Activated T-cell treated with anti-CD3 and anti-CD28 coated beads for 4 hours (primary cell): ENCODE measurements at places on chromosomes 7 and 10.

GRCh38 chr7:35380739-35381224 is 126.9 kb upstream of the TBX20 start:
- DNase-seq, result no peak

GRCh38 chr7:2444476-2444875 is 31.7 kb downstream of the GRIFIN start:
- DNase-seq, result no peak

DNA sequence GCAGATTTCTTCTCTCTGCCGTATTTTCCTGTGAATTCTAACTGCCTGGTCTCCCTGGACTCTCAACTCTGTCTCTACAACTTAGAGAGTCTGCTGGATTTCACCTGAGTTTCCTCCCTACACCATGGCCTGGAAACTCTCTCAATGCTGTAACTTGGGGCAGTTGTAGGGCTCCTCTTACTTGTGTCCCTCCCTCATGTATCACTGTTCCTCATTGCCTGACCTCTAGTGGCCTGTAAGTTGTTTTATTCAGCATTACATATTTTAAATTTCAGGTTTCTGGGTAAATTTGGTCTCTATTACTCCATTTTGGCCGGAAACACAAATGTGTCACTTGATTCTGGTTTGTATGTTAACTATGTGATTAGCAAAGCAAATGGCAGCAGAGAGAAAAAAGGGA is 70.9 kb downstream of the DYNC1I1 start:
- no peak for DNase-seq

- no peak for DNase-seq
Measured at GRCh38 chr7:99137411-99138180, 6.3 kb downstream of the SMURF1 start.

DNA sequence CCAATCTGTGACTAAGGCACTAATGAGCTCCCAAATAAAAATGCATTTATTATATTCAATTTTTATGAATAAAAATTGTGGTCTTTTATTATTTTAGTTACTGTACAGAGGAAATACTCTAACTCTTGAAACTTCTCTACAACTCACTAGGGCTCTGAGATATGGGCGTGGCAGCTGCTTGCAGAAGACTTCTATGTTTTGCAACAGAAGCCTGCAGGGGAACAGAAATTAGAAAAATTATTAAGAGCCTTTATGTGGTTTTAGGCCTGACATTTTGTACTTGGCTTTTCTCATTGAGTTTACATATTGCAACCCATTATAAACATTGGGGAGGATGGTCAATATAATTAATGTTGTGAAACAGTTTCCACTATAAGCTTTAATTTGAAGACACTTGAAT is 581.4 kb downstream of the TNS3 start:
- no peak for DNase-seq

DNA sequence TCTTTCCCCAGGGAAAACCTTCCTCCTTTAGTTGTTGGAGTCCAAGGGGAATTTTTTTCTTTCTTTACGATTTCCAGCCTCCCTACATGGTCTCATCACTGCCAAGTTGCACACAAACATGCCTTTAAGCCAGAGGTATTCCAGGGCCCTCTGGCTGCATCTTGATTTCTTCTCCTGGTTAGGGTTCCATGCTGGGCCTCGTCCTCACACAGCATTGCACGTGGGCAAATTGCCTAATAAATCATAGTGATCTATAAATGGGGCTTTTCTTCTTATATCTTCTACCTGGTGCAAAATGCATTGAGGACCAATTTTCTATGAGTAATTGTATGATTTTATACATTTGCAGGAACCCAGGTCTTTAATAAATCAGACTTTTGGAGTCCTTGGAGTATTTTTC is 284.2 kb downstream of the C7orf25 start:
- DNase-seq, result no peak

- no peak for DNase-seq
Measured at GRCh38 chr7:70093205-70093904, 495.1 kb downstream of the AUTS2 start.

GRCh38 chr7:154680894-154681659 is 321.8 kb downstream of the PAXIP1 start:
- DNase-seq, result no peak

DNA sequence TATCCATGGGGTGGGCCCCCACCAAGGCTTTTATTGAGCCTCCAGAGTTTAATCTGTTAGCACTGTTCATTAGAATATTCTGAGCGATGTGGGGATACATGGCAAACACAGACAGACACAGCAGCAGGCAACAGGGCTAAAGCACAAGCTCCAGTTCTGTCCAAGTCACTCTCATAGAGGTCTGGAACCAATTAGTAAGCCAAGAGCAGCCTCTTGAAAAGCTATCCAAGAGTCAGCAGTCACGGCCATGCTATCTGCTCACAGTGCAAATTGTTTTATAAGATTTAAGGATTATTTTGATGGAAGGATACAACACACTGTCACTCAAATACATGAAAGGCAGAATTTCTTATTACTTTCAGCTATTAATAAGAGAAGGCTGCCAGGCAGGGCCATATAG is 86.4 kb upstream of the DGKB start:
- no peak for DNase-seq

- no peak for DNase-seq
Measured at GRCh38 chr7:80039251-80039884, 95.3 kb upstream of the GNAI1 start.

DNA sequence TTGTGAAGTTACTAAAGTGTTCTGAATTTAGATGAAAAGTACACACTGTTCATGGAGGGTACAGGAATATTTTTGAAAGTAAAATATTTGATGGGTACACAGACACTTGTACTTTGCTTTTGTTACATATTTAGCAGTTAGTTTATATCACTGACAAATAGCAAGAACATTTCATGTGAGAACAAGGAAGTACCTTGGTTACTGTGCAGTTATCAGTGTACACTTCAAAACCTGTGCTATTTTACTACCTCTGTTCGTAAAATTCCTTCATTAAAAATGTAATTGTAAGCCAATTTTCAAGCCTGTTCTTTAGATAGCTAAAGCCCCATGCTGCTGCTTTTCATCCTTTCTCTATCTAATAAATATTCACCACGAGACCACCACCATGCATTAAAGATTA is 39.8 kb upstream of the WASL start:
- DNase-seq, result no peak

DNA sequence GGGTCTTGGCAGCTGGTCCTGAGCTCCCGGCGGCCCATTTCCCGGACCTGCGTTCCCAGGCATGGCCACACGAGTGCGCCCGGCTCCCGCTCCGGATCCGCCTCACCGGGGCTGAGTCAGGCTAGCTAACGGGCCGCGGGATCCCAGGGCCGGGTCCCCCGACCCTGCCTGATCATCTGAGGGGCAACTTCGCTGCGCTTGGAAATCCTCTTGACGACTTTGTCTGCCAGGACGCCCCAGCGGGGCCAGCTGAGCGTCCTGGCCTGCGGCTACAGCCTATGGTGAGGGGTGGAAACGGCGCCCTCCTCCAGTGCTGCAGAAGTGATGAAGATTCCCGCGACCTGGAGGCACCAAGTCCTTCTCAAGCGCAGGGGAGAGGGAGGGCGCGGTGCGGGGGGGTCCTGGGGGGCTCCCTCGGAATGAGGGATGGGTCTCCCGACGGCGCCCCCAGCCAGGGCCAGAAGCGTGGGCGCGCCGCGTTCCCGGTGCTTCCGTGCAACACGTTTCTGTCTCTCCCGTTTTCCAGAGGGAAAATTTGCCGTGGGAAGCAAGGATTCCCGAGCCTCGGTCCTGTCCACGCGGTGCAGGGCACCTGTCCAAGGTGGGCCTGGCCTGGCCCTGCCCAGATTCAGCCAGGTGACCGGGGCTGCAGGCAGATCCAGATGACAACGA is 212.4 kb downstream of the CCSER2 start:
- DNase-seq, result peak; percentile 53

DNA sequence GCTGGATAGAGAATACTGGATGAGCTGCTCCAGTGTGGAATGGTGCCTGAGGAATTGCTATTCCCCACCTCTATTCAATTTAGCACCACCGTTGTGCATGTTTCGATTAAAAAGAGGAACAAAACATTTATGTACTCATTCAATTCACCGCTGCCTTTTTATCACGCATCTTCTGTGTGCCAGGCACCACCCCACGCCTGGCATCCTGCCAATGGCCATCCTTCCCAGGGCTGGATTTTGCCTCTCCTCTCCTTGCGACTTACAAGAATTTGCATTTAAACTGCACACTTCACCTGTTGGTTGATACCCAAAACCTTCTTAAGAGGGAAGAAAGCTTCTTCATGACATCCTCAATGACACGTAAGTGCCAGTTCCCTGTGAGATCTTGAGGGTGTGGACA is 110.2 kb upstream of the DPP6 start:
- no peak for DNase-seq

GRCh38 chr10:34762156-34762555 is 52.9 kb downstream of the PARD3 start:
- no peak for DNase-seq

DNA sequence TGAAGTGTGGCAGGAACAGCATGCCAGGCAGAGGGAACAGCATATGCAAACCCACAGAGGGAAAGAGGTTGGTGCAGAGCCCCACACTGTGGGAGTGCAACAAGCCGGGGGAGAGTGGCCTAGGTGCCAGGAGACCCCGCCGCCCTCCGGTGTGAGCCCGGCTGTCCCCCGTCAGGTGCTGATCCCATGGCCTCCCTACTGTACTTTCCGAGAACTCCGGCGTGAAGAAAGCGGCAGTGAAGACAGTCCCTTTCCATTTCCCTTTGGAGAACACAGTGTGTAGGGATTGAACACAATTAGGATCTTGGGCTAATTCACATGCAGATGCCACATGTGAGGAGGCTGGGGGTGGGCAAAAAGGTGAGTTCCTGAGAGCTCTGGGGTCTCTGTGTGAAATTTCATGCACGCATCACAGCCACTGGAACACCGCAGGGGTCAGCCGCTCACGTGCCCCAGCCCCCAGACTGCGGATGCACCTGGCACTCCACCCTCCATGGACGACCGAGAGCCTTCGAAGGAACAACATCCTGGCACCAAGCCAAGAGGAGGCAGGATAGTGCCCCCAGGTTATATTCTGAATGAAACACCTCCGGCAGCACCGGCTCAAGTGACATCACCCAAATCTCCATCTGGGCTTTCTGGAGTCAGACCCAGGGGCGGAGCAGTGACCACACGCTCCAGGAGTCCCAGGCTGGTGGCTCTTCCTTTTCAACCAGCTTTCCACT is 82.1 kb upstream of the PPP2R2D start:
- no peak for DNase-seq

DNA sequence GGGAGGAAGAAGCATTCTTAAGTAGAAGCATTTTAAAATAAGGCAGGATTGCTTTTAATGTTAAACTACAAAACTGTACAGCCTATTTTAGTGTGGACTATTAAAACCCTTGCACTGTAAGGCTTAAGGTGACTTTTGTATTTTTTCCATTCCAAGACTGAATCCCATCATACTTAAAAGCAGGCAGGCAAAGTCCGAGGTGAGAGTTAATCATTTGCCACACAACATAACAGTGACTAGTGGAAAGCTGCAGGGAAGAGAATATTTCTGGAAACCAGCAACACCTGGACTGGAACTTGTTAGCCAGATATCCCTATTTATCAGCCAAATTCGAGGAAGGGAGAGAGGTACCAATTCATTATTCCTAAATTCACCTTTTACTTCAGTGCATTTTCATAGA is 3.5 kb downstream of the PRR15 start:
- DNase-seq, result no peak

- DNase-seq, result no peak
Measured at GRCh38 chr7:141418066-141418465, 133.1 kb upstream of the AGK start.

GRCh38 chr10:30940256-30940655 is 91.4 kb downstream of the ZNF438 start:
- DNase-seq, result no peak

DNA sequence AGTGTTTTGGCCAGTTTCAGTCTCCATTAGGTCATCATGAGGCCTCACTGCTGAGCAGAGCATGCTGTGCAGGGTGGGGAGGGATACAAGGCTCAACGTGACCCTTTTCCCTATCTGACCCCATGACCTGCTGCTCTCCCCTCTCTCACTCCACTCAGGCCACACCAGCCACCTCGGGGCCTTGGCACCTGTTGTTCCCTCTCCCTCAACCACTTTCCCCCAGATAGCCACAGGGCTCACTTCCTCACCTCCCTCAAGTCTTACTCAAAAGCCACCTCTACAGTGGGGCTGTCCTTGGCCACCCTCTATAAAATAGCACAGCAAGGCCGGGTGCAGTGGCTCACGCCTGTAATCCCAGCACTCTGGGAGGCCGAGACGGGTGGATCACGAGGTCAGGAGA is 13.9 kb downstream of the SH3PXD2A start:
- DNase-seq, result no peak

DNA sequence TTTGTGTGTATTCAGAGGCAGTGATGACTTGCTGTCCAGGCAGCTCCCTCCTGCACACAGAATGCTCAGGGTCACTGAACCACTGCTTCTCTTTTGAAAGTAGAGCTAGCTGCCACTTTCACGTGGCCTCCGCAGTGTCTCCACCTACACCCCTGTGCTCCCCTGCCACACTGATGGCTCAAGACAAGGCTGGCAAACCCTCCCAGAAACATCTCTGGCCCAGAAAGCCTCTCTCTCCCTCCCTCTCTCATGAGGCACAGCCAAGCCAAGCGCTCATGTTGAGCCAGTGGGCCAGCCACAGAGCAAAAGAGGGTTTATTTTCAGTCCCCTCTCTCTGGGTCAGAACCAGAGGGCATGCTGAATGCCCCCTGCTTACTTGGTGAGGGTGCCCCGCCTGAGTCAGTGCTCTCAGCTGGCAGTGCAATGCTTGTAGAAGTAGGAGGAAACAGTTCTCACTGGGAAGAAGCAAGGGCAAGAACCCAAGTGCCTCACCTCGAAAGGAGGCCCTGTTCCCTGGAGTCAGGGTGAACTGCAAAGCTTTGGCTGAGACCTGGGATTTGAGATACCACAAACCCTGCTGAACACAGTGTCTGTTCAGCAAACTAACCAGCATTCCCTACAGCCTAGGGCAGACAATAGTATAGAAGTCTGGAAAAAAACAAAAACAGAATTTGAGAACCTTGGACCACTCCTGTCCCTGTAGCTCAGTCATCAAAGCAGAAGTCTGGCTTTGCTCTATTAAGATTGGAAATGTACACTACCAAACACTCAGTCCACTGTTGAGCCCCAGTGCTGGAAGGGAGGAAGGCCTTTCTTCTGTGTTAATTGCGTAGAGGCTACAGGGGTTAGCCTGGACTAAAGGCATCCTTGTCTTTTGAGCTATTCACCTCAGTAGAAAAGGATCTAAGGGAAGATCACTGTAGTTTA is 15.8 kb downstream of the SCD start:
- DNase-seq, result no peak

DNA sequence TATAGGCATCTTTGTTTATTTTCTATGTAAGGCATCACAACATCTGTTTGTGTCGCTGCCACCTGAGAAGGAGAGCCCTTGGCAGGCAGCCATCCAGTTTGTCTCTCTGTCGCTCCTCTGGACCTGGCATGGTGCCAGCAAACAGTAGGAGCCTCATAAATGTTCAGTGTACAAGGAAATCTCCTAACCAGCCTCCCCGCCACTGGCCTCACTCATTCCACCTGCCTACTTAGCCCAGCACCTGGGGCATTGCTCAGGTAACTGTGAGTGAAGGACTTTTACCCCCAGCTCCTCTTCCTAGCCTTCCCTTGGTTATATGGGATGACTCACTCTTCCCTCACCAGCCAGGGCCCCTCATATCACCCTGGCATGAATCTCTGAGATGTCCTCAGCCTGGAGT is 61.7 kb upstream of the NPTX2 start:
- no peak for DNase-seq
